ENCODE measurements at places on chromosomes 1 and 21.

- no peak for DNase-seq
Measured at GRCh38 chr1:94905207-94905606, 21.7 kb downstream of the CNN3 start.

DNA sequence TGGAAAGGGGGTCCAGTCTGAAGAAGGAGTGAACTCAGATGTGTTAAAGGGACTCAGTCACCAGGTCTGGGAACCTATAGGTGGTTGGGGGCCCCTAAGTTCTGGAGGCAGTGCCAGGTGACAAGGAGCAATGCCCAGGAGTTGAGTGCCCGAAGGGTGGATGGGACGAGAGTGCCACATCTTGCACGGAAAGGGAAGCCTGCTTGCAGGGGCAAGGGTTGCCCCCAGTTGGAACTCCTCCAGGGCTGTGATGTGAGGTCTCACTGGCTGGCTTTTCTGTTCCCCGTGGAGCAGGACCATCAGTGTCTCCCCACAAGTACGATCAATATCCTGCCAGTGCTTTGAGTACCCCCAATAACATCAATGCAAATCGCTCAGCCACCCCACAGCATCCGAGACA lies 107.3 kb downstream of the TOMM20 start:
- peak; percentile 6 for DNase-seq

DNA sequence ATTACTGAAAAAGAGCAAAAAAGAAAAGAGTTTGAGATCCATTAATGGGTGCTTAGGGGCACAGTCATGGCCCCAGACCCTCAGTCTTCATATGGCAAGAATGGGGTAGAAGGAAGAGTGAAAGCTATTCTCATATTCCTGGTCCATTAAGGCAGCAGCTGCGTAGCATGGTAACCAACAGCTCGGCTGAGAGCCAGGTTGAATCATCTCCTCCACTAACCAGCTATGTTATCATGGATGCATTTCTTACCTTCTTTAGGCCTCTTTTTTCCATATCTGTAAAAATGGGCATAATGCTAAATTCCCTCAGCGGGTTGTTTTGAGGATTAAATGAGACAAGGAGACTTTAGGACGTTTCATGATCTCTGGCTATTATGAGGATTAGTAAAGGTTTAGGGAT lies 15.0 kb upstream of the SARS1 start:
- no peak for DNase-seq

- DNase-seq, result no peak
Measured at GRCh38 chr1:39711104-39711965, 20.1 kb upstream of the HPCAL4 start.

GRCh38 chr1:237444120-237444790 lies 402.3 kb downstream of the RYR2 start:
- DNase-seq, result no peak

DNA sequence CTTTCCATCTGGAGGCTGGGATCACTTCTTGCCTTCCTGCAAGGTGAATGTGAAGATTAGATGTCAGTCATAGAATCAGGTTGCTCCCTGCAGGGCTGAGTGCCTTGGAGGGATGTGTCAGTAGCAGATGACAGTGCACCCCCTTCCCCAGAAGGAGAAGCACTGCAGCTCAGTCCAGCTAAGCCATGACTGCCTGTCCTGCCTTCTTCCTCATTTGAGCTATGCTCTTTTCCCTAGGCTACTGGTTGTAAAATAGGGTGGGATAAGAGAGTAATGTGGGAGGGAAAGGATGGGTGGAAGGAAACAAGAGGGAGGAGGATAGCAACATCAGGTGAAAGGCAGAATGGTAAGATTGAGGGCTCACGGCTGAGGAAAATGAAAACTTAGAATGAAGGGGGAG lies 11.1 kb upstream of the FABP3 start:
- DNase-seq, result peak; percentile 71

GRCh38 chr1:100941098-100941527 lies 45.2 kb downstream of the SLC30A7 start:
- no peak for DNase-seq

- DNase-seq, result peak; percentile 6
Measured at GRCh38 chr1:205376739-205377138, 20.0 kb upstream of the KLHDC8A start.

GRCh38 chr1:180675586-180675985 lies 43.8 kb downstream of the XPR1 start:
- no peak for DNase-seq

GRCh38 chr1:89670163-89670562 lies 37.2 kb downstream of the LRRC8C start:
- DNase-seq, result no peak

- peak; percentile 56 for DNase-seq
Measured at GRCh38 chr1:26826261-26827105, at the start of gene ZDHHC18. Gene ZDHHC18, plus strand, starts transcription at chr1:26826688. Its CDS starts 117 bp downstream, at chr1:26826805.

DNA sequence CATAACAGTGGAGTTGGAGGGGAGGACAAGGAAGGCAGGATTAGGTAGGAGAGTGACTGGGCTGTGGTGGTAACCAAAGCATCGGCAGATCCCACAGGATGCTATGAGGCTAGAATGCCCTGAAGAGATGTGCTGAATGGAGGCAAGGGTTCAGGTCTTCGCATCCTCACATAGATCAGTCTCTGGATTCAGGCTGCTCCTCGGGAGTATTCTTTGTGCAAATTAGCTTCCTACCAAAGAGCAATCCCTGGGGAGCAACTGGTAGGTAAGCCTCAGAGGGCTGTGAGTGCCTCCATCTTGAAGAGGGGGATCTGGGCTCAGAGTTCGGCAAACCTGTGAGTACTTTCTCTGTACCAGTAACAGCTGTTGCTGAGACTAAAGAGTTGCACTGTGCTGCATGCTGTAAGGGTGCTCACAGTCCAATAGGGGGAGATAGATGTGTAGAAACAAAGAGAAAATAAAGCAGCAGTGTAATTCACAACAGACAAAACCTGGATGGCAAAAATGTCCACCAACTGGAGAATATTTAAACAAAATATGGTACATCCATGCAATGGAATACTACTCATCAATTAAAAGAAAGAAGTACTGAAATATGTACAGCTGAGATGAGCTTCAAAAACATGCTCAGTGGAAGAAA lies 322.4 kb upstream of the DEPDC1 start:
- peak; percentile 33 for DNase-seq

- peak; percentile 4 for DNase-seq
Measured at GRCh38 chr1:53367503-53368313, 39.8 kb upstream of the LRP8 start.

DNA sequence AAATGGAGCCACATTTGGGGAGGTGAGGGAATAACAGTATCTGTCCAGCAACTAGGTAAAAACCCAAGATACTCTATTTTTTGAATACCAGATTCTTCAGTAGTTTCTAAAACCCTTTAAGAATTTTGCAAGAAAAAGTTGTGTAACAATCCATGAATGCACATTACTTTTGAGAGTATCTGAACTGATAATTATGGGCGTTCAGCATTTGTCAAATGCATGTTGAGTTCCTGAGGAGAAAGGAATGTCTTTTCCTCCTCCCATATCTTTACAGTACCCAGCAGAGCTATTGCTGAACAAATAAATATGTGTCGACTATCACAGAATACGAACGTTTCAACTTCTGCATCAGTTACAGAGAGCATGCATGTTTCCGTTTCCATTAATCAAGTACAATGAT lies 104.5 kb downstream of the PCNX2 start:
- DNase-seq, result no peak

DNA sequence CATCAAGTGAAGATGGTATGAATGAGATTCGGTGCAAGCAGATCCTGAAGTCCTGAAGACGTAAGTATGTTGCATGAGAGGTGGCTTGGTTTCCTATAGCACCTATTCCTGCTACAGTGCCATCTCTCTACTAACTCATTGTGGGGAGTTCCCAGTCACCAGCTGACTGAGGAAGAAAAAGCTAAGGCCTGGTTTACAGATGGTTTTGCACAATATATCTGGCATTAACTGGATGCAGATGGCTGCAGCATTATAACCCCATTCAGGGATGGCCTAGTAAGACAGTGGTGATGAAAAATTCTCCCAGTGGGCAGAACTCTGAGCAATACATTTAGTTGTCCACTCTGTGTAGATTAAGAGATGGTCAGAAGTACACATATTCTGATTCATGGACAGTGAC lies 36.7 kb downstream of the RTCA start:
- no peak for DNase-seq

GRCh38 chr1:205519541-205520131 lies 15.2 kb downstream of the CDK18 start:
- DNase-seq, result peak; percentile 54

GRCh38 chr1:183787704-183788103 lies 17.2 kb upstream of the RGL1 start:
- DNase-seq, result no peak

GRCh38 chr1:62832276-62832675 lies 48.3 kb downstream of the ATG4C start:
- no peak for DNase-seq

DNA sequence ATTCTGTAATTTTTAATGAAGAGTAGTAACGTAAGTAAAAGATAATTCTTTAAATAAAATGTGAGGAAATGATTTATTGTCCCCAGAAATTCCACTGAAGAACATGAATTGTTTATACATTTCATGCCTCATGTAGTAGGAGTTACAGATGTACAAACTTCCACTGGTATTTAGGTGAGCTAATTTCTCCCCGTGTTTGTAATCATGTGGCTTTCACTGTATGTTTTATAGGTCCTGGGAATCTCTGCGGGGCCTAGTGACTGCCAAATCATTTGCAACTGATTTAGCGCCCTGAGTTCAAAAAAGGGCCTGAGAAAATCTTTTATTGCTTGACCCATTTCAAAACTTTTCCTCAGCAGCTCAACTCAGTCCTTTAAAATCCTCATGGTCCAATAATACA lies 30.5 kb upstream of the FASLG start:
- no peak for DNase-seq

DNA sequence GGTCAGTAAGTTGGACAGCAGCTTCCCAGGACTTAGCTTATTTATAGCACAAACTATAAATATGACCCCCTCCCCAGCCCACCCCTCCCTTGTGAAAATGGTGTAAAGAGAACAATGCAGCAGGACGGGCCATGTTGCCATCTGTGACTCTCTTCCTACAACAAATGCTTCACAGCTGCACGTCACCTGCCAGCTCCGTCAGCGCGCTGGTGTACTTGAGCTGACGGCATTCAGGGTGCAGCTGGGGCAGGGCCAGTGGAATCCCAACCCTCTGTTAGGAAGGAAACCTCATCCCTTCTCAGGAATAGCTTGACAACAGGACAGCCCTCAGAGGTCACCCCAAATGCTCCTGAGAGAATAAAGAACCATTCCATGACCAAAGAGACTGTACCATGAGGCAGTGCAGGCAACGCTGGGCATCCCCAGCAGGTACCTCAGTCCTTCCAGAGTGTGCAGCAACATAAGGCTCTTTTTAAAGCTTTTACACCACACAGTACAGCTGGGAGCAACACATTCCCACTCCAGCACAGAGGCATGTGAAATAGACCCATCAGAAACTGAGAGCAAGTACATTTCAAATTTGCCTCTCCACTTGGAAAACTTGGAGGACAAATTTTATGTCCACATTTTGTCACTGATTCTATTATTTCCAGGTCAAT lies 85.0 kb downstream of the ATP1A1 start:
- DNase-seq, result no peak

DNA sequence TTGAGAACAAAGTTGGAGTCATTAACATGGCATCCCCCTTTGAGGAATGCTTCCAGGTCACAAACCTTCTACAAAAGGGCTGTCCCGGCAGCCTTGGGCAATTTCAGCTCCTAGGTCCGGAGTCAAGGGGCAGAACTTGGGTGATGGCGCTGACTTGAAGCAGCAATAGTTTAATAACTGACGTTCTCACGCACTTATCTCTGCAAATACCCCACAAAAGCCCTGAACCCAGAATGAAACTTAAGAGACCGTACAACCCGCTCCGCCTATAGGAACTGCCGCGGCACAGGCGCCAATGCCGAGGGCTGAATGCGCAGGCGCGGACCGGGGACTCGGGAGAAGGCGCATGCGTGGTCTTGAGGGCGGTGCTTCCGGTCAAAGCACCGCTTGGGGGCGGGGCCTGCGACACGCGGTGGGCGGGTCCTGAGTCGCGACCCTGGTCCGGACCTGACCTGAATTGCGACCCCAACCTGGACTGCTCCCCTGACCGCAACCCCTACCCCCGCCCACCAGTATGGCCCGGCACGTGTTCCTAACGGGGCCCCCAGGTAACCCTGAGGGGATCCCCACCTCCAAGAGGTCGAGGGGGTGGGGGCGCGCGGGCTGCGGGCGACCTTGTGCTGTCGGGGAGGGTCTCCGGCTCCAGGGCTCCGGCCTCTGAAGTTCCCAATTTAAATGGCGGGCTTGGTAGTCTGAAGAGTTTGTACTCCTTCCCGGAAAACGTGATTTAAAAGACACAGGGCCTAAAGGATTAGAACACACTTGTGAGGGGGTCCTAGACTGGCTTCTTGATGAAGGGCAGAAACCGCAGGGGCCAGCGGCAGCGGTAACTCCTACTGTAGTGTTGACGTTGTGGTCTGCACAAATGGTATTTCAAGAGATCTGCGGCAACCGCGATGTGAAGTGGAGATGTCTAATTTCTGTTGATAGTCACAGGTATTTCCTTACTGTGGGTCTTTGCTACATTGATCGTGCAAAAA lies at the start of gene NTPCR:
TSS of gene NTPCR (plus strand) at position 415 of the 980 bp plus-strand sequence. CDS start at position 515, 100 bp downstream.
- DNase-seq, result peak; percentile 99

- no peak for DNase-seq
Measured at GRCh38 chr1:113389359-113389952, 859 bp upstream of the MAGI3 start.

- no peak for DNase-seq
Measured at GRCh38 chr1:230189341-230189740, 122.3 kb downstream of the GALNT2 start.

GRCh38 chr1:240109920-240110636 lies 18.4 kb downstream of the FMN2 start:
- DNase-seq, result no peak

GRCh38 chr1:102434421-102434820 lies 437.7 kb upstream of the OLFM3 start:
- DNase-seq, result peak; percentile 14

GRCh38 chr1:198157847-198158725 lies 1.3 kb downstream of the NEK7 start:
- peak; percentile 20 for DNase-seq

All from WERI-Rb-1 (cell line).